Brain microvascular endothelial cell (primary cell): ENCODE measurements at places on chromosomes 13 and 19.

DNA sequence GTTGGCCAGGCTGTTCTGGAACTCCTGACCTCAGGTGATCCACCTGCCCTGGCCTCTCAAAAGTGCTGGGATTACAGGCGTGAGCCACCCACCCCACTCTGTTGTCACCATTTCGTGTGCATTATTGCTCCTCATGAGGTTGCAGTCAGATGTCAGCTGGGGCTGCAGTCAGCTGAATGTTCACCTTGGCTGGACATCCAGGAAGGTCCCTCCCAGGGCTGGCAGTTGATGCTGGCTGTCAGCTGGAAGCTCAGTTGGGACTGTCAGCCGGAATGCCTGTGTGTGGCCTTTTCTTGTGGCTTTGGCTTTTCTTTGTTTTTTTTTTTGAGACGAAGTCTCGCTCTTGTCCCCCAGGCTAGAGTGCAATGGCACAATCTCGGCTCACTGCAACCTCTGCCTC lies 6.6 kb downstream of the MEGF8 start:
- DNase-seq: no peak

DNA sequence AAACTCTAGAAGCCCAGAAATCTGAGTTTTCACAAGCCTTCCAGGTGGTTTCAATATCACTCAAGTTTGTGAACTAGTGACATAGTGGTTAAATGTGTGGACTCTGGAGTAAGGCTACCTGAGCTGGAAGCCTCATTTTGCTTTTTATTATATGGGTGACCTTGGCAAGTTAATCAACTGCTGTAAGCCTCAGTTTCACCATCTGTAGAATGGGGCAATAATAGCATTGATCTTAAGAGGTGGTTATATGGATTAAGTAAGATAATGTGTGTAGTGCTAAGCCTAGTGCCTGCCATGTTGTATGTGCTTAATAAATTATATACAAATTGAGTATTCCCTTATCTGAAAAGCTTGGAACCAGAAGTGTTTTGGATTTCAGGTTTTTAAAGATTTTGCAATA lies 65.5 kb upstream of the SIAH3 start:
- DNase-seq: no peak

GRCh38 chr13:68927387-68928026 lies 1180.1 kb upstream of the ATXN8OS start:
- DNase-seq: no peak

DNA sequence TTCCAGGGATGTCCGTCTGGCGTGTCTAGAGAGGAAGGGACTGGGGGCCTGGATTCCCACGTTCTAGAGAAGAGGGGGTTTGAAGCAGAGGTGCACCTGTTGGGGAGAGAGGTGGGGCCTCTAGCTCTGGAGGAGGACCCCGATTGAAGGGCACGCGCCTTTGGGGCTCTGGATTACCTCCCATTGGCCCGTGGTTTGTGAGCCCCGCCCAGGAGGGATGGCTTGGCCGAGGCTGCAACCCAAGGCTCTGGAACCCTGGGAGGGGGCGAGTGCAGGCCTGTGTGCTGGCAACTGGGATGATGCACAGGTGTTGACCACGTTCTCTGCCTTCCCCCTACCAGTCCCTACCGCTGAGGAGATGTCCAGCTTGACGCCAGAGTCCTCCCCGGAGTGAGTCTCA lies 20.2 kb downstream of the TMEM150B start:
- no peak for DNase-seq

GRCh38 chr13:101013245-101013644 lies 338.6 kb upstream of the TMTC4 start:
- DNase-seq: no peak

DNA sequence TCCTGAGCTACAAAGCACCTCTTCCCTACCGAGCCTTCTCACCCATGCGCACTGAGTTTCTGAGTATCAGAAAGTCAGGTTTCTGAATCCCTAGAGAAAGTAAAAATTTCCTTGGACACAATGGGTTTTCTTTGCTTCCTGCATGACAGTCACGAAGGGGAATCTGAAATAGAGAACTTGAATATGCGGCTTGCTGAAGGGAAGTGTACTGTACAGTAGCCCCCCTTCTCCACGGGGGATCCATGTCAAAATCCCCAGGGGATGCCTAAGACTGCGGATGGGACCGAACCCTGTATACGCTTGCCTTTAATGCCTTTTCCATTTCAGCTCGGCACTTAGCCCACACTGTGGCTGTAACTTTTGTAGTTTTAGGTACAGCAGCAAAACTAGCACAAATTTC lies 107.9 kb downstream of the GGACT start:
- no peak for DNase-seq

DNA sequence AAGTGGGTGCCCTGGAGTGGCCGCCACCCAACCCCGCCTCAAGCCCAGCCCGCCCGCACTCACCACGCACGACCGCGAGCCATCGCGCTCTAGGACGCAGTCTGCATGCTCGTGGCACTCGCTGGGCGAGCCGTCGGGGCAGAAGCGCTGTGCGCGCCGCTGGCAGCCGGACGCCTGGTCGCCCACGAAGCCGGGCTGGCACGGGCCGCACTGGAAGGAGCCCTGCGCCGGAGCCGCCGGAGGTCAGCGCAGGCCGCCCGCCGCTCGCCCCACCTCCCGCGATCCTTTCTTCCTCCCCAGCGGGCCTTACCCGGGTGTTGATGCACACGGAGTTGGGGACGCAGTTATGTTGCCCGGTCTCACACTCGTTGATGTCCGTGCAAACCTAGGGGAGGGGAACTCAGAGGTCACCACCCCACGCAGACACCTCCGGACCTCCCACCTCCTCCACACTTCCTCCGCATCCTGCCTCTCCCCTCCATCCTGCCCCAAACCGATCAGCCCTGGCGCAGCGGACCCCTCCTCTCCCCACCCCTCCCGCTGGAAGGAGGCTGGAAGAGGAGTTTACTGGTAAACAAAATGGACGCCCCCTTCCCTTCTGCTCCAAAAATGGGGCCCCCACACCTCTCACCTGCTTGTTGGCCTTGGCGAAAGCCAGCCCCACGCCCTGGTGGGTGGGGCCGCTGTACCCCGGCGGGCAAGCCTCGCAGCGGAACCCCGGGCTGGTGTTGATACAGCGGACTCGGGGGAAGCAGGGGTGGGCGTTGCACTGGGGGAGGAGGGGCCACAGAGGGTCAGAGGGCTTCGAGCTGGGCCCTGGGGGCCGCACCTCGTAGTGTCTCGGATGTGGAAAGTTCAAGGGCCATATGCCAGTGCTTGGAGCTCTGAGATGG lies 2.3 kb downstream of the COMP start:
- DNase-seq: no peak

DNA sequence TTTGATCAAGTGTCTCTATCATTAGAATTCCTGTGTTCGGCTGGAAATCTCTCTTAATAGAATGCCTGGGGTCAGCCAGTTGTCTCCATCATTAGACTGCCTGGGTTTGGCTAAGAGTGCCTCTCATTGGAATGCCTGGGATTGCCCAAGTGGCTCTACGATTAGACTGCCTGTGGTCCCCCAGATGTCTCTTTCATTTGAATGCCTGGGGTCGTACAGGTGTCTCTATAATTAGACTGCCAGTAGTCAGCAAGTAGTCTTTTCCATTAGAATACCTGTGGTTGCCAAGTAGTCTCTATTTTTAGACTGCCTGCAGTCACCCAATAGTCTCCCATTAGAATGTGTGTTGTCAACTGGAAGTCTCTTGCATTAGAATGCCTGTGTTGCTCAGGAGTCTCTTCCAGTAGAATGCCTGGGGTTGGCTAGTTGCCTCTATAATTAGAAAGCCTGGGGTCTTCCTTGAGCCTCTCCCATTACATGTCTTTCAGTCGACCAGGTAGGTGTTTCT lies 1523.2 kb downstream of the UQCRFS1 start:
- DNase-seq: no peak

DNA sequence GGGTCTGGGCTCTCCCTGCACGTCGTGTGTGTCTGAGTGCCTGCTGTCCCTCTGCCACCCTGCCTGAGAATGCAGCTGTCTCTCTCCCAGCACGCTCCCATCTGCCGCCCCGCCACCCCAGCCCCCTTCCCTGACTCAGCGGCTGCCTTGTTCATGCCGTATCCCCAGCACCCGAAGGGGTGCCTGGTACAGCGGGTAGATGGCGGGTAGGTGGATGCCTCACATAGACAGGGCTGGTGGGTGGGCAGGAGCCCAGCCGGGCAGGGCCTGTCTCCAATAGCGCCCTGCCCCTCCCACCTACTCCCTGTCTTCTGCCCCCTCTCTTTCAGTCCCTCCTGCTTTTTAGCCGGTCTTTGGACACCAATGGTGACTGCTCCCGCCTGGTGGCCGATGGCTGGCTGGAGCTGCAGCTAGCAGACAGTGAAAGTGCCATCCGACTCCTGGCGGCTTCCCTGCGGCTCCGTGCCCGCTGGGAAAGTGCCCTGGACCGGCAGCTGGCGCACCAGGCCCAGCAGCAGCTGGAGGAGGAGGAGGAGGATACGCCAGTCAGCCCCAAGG lies 30.3 kb downstream of the DHX34 start:
- DNase-seq: no peak

DNA sequence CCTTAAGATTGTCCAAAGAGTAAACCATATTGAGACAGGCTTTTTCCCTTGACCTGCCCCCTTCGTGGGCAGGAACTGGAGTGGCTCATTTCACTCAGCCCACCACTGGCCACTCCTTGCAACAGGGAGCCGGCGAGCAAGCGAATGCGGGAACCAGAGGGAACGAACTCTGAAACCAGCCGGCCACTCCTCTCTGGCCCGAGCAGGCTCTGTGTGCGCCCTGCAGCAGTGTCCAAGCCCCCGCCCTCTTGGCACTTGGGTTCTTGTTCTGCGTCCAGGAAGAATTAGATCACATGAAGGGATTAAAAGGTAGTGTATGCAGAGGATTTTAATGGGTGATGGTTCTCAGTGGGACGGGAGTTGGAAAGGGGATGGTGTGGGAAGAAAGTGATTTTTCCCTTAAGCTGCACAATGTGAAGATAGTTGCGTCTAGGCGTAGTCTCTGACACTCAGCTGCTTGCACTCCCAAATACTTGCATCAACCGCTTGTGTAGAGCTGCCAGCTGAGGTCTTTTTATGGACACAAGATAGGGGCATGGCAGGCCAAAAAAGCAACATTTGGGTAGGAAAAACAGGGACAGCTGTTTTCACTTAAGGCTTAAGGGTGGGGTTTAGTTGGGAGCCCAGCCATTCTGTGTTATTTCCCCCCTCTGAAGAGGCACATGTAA lies 1209.7 kb upstream of the PCDH20 start:
- DNase-seq: no peak

GRCh38 chr13:97116754-97117153 lies 105.4 kb upstream of the MBNL2 start:
- peak; percentile 50 for DNase-seq

DNA sequence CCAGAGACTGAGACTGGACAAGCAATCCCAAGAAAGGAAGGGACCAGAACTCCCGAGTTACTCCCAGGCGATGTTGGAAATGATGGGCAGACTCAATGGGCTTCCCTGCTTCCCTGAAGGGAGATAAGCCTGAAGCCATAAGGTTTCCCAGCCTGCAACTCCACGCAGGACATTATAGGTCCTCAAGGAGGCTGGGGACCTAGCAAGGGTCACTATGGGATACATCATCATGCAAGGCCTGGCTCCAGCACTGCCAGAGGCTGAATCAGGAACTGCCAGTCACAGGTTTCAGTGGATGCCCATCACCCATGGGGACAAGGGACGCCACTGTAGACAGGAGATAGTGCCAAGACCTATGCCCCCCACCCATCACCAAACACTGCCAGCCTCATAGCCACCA lies 338.7 kb downstream of the IRS2 start:
- no peak for DNase-seq
